ENCODE measurements at places on chromosomes 16 and 17. TPM values are rescaled to one million over a fixed set of nuclear protein-coding genes. Genes with fewer than 3 reads are reported as not detected.
A peak's percentile ranks its signal among the peaks of the same experiment; 100 is the strongest.

DNA sequence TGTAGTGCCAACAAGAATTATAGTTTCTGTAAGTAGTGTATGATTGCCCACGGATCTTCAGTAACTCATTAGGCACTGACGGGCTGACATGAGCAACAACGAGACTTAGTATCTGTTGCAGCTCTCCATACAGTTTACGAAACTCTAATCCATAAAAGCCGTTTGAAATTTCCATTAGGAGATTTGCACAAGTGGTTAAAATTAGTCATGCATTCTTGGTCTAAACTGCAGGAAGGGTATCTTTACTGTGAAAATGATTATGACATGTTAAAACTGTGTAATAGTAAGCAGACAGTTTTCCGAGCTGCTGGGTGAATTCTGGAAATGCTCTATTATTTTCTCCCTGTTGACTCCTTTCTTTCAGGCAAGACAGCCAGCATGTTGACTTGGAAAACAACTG is 605.0 kb downstream of the WWOX start:
- no peak for DNase-seq

DNA sequence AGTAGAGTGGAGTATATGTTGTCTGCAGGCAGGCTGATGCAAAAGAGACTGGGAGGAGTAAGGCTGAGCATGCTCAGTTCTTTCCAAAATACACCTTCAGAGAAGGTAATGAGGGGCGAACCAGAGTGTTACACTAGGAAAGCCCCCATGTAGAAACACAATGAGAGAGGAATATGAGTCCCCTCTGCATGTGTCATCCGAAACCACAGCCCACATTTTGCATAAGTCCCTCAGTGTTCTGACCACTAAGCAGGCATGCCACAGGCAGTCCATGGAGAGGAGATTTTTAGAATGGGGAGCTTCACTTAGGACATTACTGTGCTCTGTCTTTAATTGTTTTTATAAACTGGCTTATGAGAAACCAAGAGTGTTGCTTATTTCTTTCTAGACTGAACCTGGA is 32.0 kb downstream of the SLC6A2 start:
- DNase-seq = no peak

RMI2 gene
- total RNA-seq = 2.5 TPM

FBXO39 gene
- 0.35 TPM for total RNA-seq

DNA sequence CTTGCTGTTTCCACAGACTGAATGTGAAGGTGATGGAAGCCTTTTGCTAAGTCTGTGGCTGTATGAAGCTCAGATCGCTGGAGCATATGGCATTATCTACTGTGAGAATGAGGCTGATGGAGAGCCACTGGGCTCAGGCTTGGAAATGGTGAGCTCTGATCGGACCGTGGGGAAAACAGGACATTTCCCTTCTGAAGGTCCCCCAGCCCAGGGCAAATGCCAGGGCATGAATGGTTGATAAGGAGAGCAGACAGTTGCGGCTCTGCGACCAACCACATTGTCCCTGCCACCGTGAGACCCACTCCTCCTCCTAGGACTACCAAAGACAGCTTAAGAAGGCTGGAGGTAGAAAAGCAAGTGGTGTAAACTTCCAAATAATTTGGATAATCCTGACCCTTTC is 4.7 kb upstream of the CUEDC1 start:
- no peak for DNase-seq

DNA sequence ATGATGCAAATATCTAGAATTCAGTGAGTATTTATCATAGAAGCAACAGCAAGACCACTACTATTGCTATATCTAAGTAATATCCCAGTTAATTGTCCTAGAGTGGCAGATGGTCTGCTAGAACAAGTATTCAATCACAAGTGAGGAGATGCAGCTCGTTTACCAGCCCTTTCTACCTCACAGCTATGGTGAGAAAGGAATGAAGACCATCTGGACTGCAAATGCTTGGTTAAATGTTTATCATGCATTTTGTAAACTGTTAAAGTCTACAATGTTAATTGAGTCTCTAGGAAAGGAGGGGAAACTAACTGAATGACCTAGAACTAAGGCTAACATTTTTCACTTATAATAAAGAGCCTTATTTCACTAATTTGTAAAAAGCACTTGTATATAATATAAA is 52.5 kb downstream of the CNOT1 start:
- no peak for DNase-seq

C17orf67 gene
- 0.81 TPM for total RNA-seq

EPN2 gene
- total RNA-seq = 7.0 TPM

PRSS27 gene
- total RNA-seq = 0.98 TPM

DNA sequence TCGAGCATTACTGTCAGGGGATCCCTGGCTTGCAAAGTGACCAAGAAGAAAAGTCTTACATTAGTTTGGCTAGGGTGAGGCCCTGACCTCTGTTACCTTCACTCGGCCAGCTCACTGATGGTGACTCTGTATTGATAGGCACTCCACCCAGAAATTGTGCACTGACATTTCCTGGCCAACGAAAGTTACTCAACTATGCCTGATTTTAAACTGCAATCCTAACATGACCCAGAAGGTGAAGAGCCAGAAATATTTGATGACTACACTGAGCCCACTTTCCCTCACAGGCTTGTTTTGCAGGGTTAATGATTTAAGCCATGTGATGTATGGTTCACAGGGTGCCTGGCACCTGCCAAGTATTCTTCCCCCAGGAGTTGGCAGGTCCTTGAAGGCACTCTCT is 208.2 kb upstream of the MAF start:
- DNase-seq = no peak

- no peak for DNase-seq
These were observed 4.9 kb downstream of the FASN start for GRCh38 chr17:82092995-82093751.

MEIOB gene
- not detected for total RNA-seq

CEP295NL gene
- 1.0 TPM for total RNA-seq

G6PC1 gene
- total RNA-seq = 162 TPM

MEFV gene
- total RNA-seq = 0.66 TPM

RPS15A gene
- 736 TPM for total RNA-seq

GRCh38 chr16:25707553-25707952 is 15.8 kb downstream of the HS3ST4 start:
- no peak for DNase-seq

DNA sequence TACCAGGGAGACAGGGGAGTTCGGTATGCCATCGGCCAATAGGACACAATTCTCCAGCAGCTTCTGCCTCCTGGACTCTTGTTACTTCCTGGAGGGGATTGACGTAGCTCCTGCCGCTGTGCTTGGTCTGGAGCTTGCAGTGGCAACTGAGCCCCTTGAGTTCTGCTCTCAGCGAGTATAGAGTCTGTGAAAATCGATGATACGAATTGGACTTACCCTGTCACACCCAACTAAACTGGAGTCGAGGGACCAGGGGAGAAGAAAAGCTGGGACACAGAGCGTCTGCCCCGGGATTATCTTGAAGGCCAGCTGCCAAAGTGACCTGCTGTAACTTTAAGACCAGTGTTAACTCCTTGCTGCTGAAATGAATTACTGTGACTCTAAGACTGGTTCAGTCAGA is 22.2 kb downstream of the SEC14L1 start:
- no peak for DNase-seq

GRCh38 chr16:89923640-89924296 is 626 bp downstream of the TUBB3 start:
- no peak for DNase-seq

- no peak for DNase-seq
These were observed 21.7 kb downstream of the PRMT7 start for GRCh38 chr16:68332411-68333121.

- DNase-seq = no peak
These were observed 12.1 kb downstream of the CD300A start for GRCh38 chr17:74478420-74479100.

GRCh38 chr17:49985310-49985990 is 9.6 kb downstream of the DLX3 start:
- no peak for DNase-seq

DNA sequence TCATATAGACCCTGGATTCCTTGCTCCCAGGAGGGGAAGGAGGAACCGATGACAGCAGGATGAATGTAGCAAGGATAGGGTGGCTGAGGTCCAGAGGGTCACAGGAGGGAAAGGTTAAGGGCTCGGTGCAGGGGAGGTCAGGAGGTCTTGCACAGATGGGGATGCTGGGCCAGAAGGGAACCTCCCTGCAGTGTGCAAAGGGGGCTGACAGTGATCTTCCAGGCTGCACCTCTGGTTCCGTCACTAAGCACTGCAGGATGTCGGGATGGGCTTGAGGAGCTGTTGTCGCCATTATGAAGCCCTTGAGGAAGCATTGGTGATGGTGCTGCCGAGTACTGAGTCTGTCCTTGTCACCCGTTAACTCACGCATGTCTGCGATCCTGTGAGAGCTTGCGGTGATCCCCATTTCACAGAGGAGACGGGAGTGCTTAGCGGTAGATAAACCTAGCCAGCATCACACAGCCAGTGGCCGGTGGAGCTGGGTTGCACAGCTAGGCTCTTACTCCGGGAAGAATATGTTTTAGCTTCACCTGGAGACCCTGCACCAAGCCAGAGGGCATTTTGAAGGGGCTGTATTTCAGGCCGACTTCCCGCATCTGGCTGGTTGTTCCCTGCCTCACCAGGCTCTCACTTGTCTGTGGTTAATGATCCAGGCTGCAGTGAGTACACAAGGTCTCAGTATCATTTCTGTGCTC is 120.4 kb downstream of the SNX29 start:
- no peak for DNase-seq

- DNase-seq = no peak
These were observed 21.0 kb downstream of the LGALS3BP start for GRCh38 chr17:78958641-78959127.

- DNase-seq = no peak
These were observed 12.7 kb upstream of the CD300A start for GRCh38 chr17:74453665-74454196.

DNA sequence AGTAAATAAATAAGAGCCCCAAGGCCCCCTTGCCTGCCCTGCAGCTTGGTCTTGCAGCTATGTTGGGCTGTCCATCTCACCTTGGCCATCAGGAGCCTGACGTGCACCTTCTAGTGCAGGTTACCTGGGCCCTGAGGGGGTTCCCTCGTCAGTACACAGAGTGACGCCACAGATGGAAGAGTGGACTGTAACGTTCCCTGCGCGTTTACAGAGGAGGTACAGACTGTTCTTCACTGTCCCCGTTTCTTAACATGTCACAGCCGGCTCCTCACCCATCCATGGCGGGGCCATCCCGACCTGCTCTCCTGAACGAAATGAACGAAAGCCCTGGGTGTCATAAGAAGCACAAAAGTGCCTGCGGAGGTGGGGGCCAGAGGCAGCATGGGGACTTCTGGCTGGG is 15.9 kb upstream of the FASN start:
- DNase-seq = no peak

DNA sequence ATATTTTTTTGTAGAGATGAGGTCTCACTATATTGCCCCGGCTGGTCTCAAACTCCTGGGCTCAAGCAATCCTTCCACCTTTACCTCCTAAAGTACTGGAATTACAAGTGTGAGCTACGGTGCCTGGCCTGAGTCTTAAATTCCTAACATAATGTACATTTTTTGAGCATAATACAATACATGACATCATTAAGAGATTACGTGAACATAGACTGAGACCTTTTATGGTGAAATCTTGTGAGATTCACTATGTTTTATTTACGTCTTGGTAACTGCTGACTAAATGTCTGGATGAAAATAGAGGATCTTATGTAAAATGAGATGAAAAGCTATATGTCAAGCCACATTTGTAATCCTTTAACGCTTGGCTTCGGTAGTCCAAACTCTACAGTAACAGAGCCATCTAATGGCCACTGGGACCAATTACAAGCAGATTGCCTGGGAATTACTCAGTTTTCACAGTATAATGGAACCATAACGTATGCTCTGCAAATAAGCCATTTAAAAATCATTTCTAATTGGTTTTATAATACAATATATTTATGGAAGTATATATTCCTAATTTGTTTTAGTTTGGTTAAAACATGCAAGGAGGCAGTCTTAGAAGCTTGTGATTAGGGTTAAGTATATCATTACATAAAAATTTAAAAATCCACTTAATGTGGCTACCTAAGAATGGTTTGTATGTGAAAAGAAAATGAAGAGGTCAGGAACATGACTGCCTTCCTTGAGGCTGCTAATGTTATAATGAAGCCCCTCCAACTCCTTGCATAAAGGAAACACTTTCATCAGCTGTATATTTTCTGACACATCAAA is 8.1 kb upstream of the EFCAB13 start:
- no peak for DNase-seq

CSH1 gene
- total RNA-seq = not detected

GRCh38 chr16:24734382-24734781 is 4.9 kb downstream of the TNRC6A start:
- no peak for DNase-seq

- peak; percentile 51 for DNase-seq
These were observed 5.3 kb downstream of the GPS1 start for GRCh38 chr17:82056729-82057621.

DNA sequence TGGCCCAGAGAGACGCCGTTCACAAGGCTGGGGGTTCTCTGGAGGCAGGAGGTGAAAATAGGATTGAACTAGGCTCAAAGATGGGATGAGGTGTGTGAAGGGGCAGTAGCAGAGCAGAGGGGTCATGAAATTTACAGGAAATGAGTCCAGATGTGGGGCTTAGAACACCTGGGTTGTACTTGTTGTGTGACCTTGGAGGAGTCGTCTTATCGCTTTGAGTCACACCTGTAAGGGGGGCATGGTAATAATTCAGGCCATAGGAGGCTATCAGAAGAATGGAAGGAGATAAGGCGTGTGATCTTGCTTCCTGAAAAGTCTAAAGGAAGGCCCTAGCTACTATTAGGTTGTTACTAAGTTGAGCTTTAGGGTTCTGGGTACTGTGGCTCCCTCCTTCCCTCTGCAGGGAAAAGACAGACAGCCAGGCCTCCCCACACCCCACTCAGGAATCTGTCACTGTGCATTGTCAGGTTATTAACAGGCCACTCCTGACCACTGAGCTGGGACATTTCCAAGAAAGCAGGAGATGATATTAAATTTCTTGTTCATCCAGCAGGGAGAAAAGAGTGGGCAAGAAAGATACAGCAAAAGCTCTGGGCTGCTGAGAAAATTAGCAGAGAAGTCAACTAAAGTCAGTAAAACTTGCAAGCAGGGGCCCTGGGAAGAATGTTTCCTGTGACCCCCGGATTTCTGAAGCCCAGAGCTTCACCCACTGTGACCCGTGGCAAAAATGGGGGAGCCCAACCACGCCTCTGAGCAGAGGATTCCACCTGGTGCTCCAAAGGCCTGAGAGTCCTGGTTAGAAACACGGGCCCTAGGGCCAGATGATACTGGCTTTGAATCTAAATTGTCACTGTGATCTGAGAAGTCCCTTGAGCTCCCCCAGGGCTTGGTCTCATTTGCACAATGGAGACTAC is 6.0 kb upstream of the CDC42EP4 start:
- DNase-seq = no peak

PTX4 gene
- not detected for total RNA-seq
